CD14-positive monocyte (primary cell): ENCODE measurements at places on chromosomes 3 and 15. TPM values are rescaled to one million over a fixed set of nuclear protein-coding genes. Genes with fewer than 3 reads are reported as not detected.

GRCh38 chr3:185422677-185423076, 59.7 kb downstream of the MAP3K13 start:
- no peak for DNase-seq

DNA sequence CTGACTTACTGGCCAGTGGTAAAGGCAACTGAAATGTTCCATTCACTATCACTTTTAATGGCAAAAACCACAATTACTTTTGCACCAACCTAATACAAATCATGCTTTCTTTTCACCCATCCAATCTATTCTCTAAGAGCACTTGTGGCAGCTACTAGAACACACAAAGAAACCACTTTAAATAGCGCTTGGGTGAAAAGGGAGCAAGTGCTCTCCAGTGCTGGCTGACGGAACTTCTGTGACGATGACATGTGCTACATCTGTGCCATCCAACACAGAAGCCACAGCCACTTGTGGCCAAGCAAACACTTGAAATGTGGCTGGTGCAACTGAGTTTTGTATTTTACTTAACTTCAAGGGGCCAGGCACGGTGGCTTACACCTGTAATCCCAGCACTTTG, 18.9 kb downstream of the SH3BP5 start:
- DNase-seq = no peak

DNA sequence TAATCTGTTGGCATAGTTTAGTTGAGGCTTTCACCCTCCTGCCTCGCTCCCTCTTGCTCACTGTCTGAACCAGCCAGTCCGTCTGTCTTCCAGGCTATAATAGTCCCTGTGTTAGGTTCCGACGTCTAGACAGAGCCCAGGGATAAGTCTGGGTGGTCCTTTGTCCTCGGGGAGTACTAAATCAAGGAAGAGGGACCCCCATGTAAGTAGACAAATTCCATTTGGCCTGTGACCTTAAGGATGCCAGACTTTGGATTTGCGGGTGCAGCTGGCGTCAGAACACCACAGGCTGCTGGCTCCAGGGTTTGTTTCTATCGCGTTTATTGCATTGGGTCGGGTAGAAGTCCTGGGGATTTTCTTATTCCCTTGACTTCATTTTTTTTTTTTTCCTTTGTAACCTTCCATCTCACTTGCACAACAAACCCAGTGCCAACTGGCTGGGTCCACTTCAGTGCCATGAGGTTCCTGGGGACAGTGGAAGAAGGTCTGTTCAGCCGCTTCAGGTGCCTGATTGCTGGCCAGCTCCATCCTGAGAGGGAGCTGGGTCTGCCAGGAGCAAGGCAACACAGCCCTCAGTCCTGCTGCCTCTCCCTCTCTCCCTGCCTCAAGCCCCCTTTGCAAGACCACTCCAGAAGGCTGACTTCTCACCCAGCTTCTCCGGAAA, 95.4 kb upstream of the KLHL25 start:
- DNase-seq = no peak

DNA sequence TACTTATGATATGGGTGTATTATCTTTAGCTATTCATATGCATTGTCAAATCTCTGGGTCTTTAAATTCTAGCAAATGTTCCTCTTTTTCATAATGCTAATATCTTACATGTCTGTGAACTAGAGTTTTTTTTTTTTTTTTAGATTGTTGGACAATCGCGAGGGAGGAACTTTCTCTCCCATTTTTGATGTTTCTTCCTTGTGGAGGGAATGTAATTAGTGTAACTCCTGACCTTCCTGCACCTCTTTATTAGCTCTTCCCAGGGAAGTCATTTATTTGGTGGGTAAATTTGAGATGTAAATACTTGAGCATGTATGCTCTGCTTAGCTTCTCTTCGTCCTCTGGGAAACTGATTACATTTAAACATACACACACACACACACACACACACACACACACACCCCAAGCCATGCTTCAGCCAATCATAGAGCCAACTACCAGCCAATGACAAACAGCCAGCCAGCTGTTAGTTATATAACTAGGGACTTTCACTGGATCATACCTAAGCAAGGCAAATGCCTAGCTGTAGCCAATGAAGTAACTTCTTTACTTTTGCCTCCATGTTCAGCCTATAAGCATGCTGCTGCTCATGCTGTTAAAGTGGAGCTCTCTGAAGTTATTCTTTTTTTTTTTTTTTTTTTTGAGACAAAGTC, 8.3 kb upstream of the USP8 start:
- DNase-seq = no peak

DNA sequence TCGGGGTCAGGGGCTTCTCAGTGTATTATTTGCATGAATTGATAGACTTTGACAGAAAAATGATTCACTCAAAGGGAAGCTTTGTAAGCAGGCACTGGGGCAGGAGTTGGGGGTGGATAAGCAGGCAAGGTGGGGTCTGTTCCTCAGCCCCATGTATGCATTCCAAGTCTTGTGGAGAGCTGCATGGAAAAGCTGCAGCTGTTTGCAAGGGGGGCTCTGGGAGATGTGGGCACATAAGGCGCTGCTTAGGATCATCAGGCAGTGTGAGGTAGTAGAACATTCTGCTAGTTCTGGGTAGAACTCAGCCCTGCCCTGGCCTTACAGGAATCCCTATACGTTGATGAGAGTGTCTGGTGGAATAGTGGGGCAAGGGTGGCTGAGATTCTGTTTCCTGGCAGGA, 154.2 kb upstream of the LRIG1 start:
- DNase-seq = no peak

DNA sequence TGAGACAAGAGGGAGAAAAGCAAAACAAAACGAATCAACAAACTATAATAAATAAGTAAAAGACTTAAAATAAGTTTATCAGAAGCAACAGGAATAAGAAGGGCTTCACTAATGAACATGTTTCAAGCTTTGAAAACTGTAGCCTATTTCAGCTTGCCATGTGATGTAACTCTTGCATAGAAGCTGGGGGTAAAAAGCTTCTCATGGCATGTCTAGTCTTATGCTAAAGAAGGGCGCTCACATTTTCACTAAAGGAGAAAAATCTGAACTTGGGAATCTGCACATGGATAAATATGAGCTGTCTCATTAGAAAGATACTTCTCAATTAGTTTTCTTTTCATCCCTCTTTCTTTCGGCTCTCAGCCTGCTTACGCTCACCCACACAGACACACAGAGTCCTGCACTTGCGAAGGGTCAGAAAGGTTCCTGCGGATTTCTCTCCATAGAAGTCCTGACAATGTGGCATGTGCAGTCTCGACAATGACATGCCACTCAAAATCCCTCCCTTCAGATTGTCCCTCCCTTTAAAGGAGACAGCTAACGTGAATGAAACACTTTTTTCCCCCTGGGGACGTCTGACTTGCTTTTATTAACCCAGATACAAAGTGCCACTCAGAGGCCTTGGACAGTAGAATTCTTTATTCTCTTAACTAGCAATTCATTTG, 568.9 kb upstream of the NR2F2 start:
- no peak for DNase-seq

DNA sequence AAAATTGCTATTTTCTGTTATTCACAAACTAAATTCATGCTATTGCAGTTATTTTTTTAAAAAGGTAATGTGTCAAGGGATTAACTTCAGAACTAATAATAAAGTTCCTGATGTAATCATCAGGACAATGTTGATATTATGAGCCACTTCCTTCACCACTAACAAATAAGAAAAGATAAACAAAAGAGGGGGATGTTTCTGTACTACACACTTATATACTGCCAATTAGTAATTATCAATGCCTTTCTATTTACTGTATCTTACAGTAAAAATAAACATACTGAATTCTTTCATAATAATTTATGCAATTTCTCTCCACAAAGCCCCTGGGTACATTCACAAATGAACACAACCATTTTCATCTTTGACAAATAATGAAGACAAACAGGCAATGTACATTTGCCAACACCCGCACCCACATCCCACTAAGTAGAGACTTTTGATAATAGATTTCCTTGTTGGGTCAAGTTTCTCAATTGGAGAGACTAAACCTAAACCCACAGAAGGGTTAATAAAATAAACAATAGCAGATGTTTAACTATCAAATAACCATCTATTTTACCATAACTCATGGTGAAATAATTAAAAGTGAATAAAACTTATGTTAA, 3.7 kb downstream of the CBLB start:
- no peak for DNase-seq

Gene ZPLD1
- not detected for polyA plus RNA-seq

Gene SCN11A
- polyA plus RNA-seq = not detected

Gene CACNA2D2
- polyA plus RNA-seq = 0.09 TPM
